ENCODE measurements at places on chromosomes 13 and 19.

- no peaks in the 10 kb centered on the region for H3K4me1 ChIP-seq
- H3K36me3 ChIP-seq = no peaks in the 10 kb centered on the region
- H3K27me3 ChIP-seq = no peaks in the 10 kb centered on the region
- H3K27ac ChIP-seq = no peak overlapping the region
- no peak for DNase-seq
Measured at GRCh38 chr13:46160471-46161066, 21.4 kb downstream of the LCP1 start.

GRCh38 chr19:48806518-48806817 lies 4.4 kb downstream of the BCAT2 start:
- H3K36me3 ChIP-seq = no peaks in the 10 kb centered on the region
- DNase-seq = peak; percentile 73
- H3K4me1 ChIP-seq = no peaks in the 10 kb centered on the region
- no peaks in the 10 kb centered on the region for H3K27me3 ChIP-seq

GRCh38 chr19:4690361-4690760 lies 20.2 kb upstream of the MYDGF start:
- no peak overlapping the region for H3K27ac ChIP-seq
- H3K36me3 ChIP-seq = peaks cover 48% of the 10 kb centered on the region
- no peak overlapping the region for H3K4me3 ChIP-seq
- H3K27me3 ChIP-seq = no peaks in the 10 kb centered on the region
- DNase-seq = no peak
- no peaks in the 10 kb centered on the region for H3K4me1 ChIP-seq

GRCh38 chr19:2255982-2256685 lies at the start of gene JSRP1:
TSS of gene JSRP1 (minus strand) at chr19:2256417. CDS start at chr19:2255314, 1,103 bp downstream.
- no peak within 1 kb of the TSS for H3K27ac ChIP-seq
- peaks cover 21% of the 10 kb centered on the region for H3K27me3 ChIP-seq
- DNase-seq = no peak
- no peak within 1 kb of the TSS for H3K4me3 ChIP-seq
- H3K36me3 ChIP-seq = no peaks in the 10 kb centered on the region

- no peaks in the 10 kb centered on the region for H3K4me1 ChIP-seq
- H3K27me3 ChIP-seq = no peaks in the 10 kb centered on the region
- H3K27ac ChIP-seq = no peak overlapping the region
- DNase-seq = no peak
- no peaks in the 10 kb centered on the region for H3K36me3 ChIP-seq
Measured at GRCh38 chr13:44156294-44156658, 217.3 kb upstream of the SERP2 start.

- H3K27me3 ChIP-seq = no peaks in the 10 kb centered on the region
- peaks cover 7% of the 10 kb centered on the region for H3K4me1 ChIP-seq
- H3K4me3 ChIP-seq = no peak overlapping the region
- H3K27ac ChIP-seq = no peak overlapping the region
- H3K36me3 ChIP-seq = no peaks in the 10 kb centered on the region
Measured at GRCh38 chr13:57314897-57315520, 148.0 kb downstream of the PRR20E start.

DNA sequence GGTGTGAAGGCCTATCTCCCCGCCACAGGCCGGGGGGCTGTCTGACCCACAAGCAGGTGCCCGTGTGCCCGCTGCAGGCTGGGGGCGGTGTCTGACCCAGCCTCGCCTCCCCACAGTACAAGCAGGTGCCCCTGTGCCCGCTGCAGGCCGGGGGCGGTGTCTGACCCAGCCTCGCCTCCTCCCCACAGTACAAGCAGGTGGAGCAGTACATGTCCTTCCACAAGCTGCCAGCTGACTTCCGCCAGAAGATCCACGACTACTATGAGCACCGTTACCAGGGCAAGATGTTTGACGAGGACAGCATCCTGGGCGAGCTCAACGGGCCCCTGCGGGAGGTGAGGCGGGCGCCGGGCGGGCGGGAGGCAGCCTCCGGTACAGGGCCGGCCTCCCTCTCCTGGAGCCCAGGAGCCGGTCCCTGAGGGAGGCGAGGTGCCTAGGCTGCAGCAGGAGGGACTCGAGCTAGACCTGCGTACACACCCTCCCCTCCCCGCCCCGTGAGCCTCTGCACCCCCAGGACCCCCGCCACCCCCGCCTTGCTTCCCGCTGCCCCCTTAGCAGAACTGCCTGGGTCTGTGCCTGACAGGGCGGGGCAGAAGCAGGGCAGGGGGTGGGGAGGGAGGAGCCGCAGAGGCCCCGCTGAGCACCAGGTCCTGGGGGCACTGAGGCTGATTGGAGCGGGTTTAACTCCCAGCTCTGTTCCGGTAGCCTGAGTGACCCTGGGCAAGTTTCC lies 20.6 kb downstream of the HCN2 start:
- H3K27me3 ChIP-seq = no peaks in the 10 kb centered on the region
- no peaks in the 10 kb centered on the region for H3K36me3 ChIP-seq
- no peak for DNase-seq
- H3K4me3 ChIP-seq = no peak overlapping the region
- no peak overlapping the region for H3K27ac ChIP-seq
- no peaks in the 10 kb centered on the region for H3K4me1 ChIP-seq

GRCh38 chr13:42363941-42364612 lies 92.1 kb downstream of the AKAP11 start:
- H3K27me3 ChIP-seq = no peaks in the 10 kb centered on the region
- H3K4me3 ChIP-seq = no peak overlapping the region
- no peak for DNase-seq
- H3K27ac ChIP-seq = no peak overlapping the region

DNA sequence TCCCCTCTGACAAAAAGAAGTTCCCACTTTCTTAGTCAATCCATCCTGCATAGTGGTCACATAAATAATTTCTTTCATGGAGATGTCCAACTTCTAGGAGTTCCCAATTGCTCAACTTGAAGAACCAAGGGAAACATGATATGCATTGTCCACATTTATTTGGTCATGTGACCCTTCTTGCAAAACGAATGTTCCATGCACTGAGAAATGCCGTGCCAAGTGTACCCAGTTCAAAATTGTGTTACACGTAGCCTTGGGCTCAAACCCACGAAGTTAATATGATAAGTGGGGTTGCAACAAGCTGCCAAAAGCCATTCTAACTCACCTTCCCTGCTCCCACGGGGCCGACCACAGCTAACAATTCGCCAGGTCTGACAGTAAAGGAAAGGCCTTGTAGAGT lies 113.1 kb downstream of the ABCC4 start:
- no peaks in the 10 kb centered on the region for H3K4me1 ChIP-seq
- DNase-seq = no peak
- no peak overlapping the region for H3K27ac ChIP-seq
- no peaks in the 10 kb centered on the region for H3K27me3 ChIP-seq
- no peaks in the 10 kb centered on the region for H3K36me3 ChIP-seq

DNA sequence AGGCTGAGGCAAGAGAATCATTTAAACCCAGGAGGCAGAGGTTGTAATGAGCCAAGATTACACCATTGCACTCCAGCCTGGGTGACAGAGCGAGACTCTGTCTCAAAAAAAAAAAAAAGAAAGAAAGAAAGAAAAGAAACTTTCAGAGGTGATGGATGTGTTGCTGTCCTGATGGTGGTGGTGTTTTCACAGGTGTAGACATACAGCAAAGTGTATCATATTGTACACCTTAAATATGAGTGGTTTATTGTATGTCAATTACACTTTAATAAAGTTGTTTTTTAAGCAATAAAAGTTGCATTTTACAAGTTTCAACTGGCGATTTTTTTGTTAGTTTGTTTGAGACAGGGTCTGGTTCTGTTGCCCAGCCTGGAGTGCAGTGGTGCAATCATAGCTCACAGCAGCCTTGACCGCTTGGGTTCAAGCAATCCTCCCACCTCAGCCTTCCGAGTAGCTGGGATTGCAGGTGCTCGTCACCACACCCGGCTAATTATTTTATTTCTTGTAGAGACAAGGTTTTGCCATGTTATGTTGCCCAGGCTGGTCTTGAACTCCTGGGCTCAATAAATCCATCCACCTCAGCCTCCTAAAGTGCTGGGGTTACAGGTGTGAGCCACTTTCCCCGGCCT lies 13.5 kb upstream of the INSR start:
- no peak overlapping the region for H3K4me3 ChIP-seq
- H3K4me1 ChIP-seq = no peaks in the 10 kb centered on the region
- H3K36me3 ChIP-seq = no peaks in the 10 kb centered on the region

- H3K27me3 ChIP-seq = no peaks in the 10 kb centered on the region
- DNase-seq = no peak
- no peaks in the 10 kb centered on the region for H3K36me3 ChIP-seq
- no peak overlapping the region for H3K4me3 ChIP-seq
Measured at GRCh38 chr13:36880961-36881360, 39.1 kb downstream of the SMAD9 start.

DNA sequence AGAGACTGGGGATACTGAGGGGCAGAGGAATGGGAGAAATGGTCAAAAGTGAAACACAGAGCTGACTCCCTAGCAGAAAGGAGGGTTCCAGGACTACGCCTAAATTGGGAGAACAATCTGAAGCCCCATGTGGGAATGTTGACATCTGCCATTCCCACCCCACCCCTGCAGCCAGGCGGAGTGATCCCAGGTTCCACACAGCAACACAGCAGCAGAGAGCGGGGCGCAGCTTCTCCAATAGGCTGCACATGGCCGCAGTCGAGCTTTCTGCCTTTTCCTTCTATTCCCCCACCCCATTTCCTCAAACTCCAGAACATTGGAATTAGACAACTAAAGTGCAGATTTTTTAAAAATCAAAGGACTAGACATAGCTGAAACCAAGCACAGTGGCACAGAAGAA lies 104.7 kb downstream of the UBL3 start:
- no peaks in the 10 kb centered on the region for H3K36me3 ChIP-seq
- no peak overlapping the region for H3K27ac ChIP-seq
- no peak overlapping the region for H3K4me3 ChIP-seq
- no peaks in the 10 kb centered on the region for H3K4me1 ChIP-seq
- no peaks in the 10 kb centered on the region for H3K27me3 ChIP-seq
- no peak for DNase-seq

DNA sequence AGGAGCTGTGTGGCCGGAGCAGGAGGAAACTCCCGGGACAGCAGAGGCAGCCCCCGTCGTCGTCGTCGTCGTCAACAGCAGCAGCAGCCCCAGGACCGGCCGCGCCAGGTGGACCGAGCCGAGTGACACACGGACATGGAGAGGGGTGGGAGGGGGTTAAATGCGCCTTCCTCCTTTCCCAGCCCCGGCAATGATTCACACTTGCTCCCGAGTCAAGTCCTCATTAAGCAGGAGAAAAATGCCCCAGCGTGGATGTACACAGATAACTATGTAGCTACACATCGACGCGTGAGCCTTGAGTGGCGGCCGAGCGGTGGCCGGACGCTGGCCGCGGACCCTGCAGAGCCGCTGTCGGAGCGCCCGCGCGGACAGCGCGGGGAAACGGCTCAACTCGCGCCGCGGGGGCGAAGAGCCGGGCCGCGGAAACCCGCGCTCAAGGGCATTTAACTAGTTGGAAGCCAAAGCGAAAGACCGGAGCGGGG lies 645 bp downstream of the UBL3 start:
- H3K4me1 ChIP-seq = peaks cover 4% of the 10 kb centered on the region
- no peak for DNase-seq
- H3K4me3 ChIP-seq = peak overlapping the region; percentile 82
- no peaks in the 10 kb centered on the region for H3K27me3 ChIP-seq
- no peaks in the 10 kb centered on the region for H3K36me3 ChIP-seq
- peak overlapping the region; percentile 77 for H3K27ac ChIP-seq
